SK-N-SH treated with all-trans-retinoic acid at 6 μM for 48 hours (cell line): ENCODE measurements at places on chromosomes 2 and 18.

GRCh38 chr2:68414876-68415275 lies 49.8 kb downstream of the PLEK start:
- ATAC-seq, result no peak

- ATAC-seq, result peak; percentile 13
These were observed 1.5 kb upstream of the TRABD2A start for GRCh38 chr2:84882414-84882738.

GRCh38 chr2:16260041-16260830 lies 319.9 kb downstream of the MYCN start:
- no peak for ATAC-seq

- ATAC-seq, result no peak
These were observed 1.4 kb downstream of the CLUL1 start for GRCh38 chr18:598124-598589.

- no peak for ATAC-seq
These were observed 9.0 kb upstream of the ATRAID start for GRCh38 chr2:27202854-27203253.

- no peak; the same call in 2 of the 3 replicates for ATAC-seq
These were observed 83.7 kb upstream of the RND3 start for GRCh38 chr2:150571121-150571520.

- peak; percentile 54 for ATAC-seq
These were observed at the start of gene PCBP1 for GRCh38 chr2:70086838-70087701. PCBP1 (plus strand) TSS chr2:70087477; CDS start chr2:70087744, 267 bp downstream.

DNA sequence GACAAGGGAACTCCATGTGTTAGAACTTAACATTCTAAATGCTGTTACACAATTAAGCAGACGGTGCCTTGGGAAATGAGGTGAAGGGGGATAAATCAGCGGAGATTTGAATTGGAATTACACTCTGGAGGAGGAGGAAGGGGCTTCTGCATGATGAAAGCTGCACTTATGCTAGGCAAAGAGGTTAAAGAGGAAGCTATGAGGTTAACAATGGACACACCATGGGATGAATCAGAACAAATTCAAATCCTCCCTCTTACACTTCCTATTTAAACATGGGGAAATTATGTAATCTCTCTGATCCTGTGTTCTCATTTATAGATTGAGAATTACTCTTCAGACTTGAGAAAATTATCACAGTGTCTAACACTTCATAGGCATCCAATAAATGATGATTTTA lies 121.5 kb upstream of the SIX2 start:
- no peak for ATAC-seq
